ENCODE measurements at places on chromosomes 2 and 18.

GRCh38 chr2:217857624-217858506 lies 144.9 kb downstream of the TNS1 start:
- DNase-seq: no peak

GRCh38 chr18:10524507-10525370 lies 1.1 kb upstream of the NAPG start:
- DNase-seq: no peak

GRCh38 chr2:45168711-45169338 lies 159.6 kb upstream of the SIX2 start:
- no peak for DNase-seq

DNA sequence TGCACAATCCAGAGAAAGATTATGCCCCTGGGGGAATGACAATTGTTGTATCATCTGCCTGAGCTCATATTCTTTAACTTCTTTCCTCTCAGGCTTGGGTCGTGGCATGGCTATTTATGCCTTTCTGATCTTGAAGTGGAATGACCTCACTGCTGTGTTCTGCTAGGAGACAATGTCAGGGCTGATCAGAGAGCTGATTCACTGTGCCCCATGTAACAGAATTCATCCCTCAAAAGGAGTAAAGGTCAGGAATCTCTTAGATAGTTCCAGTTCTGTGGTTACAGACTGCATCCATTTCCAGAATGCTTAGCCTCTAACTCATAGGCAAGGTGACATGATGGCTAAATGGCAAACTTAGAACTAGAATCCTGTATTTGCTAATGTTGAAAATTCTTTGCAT lies 511.7 kb upstream of the CNTNAP5 start:
- no peak for DNase-seq

Measured in CD4-positive, alpha-beta T cell treated with Interleukin-4 for 4 hours (primary cell).